ENCODE measurements at places on chromosomes 16 and 17.

DNA sequence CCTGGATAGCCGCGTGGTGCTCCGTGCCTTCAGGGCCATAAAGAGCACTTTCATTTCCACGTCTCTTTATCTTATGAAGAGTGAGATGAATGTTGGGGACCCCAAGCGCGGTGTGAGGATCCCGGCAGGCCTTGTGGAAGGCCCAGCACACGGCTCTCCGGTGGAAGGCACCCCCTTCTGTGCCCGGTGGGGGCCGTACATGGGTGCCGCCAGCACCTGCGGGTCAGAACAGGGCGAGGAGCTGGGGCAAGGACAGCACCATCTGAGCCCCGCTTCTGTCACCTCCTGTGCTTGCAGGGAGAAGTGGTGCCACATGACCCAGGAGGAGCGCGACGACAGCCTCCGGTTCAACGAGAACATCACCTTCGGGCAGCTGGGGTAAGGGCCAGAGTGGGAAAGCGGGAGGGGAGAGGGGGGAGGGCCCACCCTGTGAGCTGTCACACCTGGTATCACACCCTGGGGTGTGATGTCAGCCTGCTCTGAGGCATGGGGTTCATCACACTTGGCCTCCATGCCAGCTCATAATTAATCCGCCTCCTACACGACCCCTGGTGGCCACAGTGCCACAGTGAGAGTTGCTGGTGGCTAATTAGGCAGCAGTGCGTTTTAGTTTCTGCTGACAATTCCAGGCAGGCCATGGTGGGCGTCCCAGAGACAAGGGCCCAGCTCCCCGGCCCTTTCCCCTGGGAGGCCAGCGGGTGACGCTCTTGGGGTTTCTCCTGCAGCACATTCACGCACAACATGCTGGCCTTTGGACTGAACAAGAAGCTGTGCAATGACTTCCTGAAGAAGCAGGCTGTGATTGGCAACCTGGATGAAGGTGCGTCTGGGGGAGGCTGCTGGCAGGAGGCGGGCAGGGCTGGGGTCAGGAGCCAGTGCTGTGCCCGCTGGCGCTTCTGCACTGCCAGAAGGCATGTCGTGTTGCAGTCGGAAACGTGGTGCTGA, 25.7 kb downstream of the CIBAR2 start:
- DNase-seq, result peak; percentile 80

DNA sequence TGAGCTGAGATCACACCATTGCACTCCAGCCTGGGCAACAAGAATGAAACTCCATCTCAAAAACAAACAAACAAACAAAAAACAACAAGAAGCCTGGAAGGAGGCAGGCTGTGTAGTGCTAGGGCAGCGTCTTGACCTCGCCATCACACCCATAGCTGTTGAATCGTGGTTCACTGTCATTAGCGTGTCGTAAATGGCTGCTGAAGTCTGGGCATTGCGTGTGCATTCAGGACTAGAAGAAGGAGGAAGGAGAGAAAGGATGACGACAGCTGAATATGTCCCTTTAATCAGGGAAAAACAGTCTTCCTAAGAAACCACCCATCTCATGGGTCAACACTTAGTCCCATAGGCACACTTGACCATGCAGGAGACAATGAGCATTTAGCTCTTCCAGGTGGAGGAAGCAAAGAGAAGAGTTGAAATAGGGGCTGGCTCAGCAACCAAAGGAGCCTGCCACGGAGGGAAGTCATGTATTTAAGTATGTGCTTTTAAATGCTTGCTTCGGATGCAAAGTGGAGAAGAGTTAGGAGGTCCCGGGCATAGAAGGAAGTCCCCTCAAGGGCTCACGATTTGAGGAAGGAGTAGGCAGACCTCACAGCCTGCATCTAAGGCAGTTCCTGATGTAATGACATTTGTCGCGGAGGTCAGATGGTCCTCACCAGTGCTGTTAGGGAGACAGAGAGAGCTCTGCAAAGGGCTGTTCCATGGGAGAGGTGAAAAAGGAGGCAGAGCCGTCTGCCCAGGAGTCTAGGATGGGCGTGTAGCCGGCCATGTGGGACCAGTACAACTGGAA, 8.8 kb downstream of the PRSS22 start:
- DNase-seq, result no peak

- peak; percentile 74 for DNase-seq
Measured at GRCh38 chr17:61139219-61139618, 260.4 kb upstream of the TBX2 start.

DNA sequence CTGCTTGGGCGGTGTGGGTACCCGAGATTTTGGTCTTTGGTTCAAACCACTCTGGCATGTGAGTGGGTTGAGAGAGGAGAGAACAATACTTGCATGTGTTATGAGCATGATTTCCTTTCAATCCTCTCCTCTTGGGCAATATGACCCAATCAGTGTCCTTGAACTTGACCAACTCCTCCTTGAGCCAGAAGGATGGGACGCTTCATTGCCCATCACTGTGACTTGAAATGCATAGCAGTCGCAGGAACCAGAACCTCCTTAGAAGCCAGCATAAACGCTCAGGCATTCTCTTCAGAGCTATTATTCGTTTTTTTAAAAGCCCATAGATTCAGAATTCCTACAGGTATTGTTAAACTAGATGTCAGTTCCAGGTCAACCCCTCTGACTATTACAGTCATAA, 367.4 kb downstream of the HAPSTR1 start:
- no peak for DNase-seq

DNA sequence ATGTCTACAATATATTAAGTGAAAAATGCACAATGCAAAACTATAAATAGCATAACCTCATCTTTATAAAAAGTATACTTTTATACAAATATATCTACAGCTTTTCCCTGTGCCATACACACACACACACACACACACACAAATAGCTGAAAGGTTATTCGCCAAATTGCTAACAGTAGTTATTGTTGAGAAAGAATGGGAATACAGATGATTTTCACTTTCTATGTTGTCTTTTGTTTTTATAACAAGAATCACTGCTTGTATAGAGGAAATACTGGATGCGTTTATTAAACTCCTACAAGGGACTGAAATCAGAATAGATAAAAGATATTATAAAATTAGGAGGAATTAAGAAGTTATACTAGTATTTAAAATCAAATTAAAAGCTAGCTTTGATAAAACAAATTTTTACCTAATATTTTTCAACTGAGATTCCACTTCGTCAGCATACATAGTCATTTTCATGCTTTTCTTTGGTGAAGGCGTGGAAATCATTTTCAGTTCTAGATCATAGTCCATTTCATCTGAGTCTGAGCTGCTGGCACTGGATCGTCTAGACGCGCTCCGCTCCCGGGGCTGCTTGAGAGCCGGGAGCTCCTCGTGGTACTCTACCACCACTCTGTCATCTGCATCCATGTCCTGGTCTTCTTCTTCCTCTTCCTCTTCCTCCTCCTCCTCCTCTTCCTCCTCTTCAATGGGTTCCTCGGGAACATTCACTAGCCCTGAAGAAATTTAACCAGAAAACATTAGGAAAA, 17.0 kb upstream of the ITGAE start:
- DNase-seq, result no peak

DNA sequence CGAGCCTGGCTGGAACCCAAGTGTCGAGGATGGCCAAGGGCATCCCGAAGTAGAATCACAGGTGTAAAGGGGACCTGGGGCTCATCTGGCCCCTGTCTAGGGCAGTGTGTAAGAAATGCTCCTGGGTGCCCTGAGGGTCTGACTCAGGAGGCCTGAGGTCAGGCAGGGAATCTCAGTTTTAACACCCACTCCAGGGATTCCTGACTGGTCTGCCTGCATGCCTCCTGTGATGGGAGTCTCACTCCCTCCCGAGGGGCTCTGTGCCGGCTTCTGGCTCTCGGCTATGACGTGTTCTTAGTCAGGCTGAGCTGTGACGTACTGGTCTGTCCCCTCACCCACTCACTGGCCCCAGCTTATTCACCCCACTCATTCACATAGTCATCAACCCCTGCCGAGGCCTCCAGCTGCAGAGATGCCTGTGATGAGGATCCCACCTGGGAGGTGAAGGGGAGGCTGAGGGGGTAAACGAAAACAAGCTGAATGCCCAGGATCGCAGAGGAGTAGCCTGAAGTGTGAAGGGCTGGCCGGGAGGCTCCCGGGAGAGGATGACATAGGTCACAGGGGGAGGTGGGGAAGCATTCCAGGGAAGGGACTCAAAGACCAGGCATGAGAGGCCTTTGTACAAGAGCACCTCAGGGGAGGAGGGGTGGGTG, 23.8 kb downstream of the FAM83G start:
- DNase-seq, result no peak

- peak; percentile 35 for DNase-seq
Measured at GRCh38 chr16:30605158-30605557, 5.0 kb downstream of the ZNF689 start.

DNA sequence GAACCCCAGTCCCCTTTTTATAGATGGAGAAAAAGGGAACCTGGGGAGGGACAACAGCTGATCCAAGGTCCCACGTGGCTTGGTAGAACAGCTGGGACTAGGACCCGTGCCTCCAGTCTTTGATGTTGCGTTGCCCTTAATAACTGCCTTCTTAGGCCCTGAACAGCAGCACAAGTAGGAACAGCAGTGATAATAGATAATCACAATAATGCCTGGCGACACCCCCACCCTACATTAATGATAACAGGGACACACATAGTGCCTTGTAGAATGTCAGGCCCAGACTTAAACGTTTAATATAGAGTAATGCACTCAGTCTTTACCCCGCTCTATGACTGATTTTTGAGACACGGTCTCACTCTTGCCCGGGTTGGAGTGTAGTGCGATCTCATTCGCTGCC, 96.4 kb downstream of the ABCC6 start:
- DNase-seq, result no peak

DNA sequence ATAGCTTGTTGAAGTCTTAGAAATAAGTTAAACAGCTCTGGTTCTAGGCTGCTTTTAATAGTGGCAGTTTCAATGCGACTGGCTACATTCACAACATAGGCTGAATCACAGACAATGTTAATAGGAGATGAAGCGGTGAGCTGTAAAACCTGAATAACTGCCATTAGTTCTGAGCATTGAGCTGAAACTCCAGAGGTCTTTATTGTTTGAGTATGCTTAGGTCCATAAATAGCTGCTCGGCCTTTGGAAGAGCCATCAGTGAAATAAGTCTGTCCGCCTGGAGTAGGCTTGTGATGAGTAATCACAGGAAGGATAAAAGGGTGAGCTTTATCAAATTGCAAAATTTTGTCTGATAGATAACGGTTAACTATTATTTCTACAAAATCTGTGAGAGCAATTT, 9.4 kb upstream of the ZNF689 start:
- no peak for DNase-seq
